ENCODE measurements at places on chromosomes 12 and 14.

GRCh38 chr12:69204191-69204590, 35.2 kb upstream of the CPSF6 start:
- DNase-seq = no peak

DNA sequence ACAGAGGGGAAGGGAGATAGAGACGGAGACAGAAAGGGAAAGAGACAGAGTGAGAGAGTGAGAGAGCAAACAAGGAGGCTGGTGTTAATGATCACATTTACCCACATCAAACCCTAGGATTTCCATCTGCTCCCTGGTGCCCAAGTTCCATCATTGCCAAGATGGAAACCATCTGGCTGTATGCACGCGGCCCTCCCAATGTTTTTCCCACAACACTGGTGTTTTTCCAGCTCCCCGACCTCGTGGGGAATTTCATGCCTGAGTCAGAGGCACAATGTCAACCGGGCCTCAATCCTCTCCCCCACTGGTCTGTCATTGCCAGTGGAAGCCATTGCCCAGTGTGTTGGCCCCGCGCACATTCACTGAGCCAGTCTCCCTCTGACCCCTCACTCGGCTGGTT, 19.9 kb upstream of the BDKRB2 start:
- DNase-seq = no peak

DNA sequence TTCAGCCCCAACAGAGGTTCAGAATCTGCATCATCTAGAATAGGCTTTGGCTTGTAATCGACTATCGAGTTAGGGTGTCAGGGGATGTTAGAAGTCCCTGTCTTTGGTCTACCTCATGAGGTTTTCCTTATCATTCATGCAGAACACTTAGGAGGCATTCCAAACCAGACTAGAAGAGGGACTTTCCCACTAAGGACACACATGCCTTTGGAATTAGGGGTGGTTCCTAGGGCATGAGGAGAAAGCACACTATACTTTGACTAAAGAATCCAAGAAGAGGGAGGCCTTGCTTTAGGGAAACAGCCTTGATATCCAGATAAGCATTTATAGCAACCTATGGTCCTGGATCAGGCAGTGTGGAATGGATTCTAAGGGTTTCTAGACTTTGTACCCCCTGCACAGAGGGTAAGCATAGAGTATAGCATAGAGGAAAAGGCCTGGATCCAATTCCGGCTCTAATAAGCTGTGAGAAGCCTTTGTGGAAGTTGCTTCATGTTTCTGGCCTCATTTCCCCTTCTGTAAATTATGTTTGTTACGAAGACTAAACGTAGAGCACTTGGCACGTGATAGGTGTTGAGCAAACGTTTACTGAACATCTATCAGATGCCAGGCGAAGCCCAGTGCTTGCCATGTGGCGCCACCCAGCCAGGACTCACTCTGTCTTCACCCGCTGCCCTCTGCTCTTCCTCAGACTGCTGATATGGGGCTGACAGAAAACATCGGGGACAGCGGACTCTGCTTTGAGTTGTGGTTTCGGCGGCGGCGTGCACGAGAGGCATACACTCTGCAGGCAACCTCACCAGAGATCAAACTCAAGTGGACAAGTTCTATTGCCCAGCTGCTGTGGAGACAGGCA, 13.2 kb downstream of the ZNF219 start:
- DNase-seq = peak; percentile 30

GRCh38 chr14:77148510-77149231, 7.1 kb upstream of the ZDHHC22 start:
- DNase-seq = no peak

GRCh38 chr12:54017878-54018467, 9.2 kb downstream of the HOXC8 start:
- DNase-seq = peak; percentile 39

GRCh38 chr14:88140874-88141273, 135.9 kb downstream of the GPR65 start:
- DNase-seq = no peak

GRCh38 chr12:88327276-88327675, 185.2 kb downstream of the TMTC3 start:
- DNase-seq = no peak

- DNase-seq = no peak
These were observed 1096.5 kb upstream of the TMEM132C start for GRCh38 chr12:127170226-127171180.

DNA sequence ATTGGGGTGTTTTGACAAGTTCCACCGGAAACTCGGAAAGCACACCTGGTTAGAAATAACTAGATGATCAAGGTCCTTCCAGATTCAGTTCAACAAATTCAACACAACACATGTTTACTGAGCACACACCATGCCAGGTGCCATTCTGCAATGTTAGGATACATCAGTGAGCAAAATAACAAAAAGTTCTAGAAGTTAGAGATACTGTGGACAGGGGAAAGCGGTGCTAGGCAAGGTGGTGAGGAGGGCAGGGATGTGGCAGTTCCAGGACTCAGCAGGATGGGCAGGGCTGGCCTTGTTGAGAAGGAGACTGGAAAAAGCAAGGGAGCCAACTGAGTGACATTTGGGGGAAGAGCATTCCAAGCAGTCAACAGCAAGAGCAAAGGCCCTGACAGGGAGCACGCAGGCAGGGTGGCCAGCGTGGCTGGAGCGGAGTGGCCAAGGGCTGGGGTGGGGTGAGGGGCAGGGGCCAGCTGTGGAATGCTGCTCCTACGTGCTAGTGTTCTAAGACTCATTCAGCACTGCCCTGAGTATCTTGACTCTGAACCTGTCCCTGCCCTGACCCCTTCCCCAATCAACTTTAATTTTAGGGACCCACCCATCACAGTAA, 19.4 kb upstream of the FAIM2 start:
- no peak for DNase-seq

GRCh38 chr14:50335389-50335788, 23.3 kb downstream of the DMAC2L start:
- DNase-seq = peak; percentile 92

DNA sequence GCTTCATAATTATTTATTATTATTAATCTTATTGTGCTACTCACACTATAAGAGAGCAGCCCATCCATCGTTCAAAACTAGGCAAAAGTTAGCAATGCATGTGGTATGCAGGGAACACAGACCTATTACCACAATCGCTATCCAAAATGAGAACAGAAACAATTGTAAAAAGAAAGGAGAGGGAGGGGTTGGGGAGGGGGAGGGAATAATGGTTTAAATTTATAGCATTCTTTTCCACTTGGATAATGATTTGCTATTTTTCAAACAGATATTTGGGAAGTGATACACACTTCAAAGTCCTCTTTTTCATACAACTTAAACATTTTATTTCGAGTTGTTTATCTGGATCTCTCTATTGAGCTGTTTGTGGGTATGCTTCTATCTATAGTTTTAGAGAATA, 248.6 kb upstream of the SOX5 start:
- no peak for DNase-seq

DNA sequence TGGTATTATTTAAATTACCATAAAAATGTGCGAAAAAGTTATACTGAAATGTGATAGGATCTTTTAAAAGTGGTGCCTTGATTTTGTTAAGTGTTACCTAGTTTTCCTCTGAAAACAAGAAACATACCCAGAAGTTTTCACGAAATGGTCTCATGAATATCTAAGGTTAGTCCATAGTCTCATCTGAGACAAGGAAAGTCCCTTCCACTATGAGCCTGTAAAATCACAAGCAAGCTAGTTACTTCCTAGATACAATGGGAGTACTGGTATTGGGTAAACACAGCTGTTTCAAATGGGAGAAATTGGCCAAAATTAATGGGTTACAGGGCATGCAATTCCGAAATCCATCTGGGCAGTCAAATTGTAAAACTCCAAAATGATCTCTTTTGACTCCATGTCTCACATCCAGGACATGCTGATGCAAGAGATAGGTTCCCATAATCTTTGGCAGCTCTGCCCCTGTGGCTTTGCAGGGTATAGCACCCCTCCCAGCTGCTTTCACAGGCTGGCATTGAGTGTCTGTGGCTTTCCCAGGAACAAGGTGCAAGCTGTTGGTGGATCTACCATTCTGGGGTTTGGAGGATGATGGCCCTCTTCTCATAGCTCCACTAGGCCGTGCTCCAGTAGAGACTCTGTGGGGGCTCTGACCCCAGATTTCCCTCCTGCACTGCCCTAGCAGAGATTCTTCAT, 271.4 kb downstream of the NAV3 start:
- no peak for DNase-seq

DNA sequence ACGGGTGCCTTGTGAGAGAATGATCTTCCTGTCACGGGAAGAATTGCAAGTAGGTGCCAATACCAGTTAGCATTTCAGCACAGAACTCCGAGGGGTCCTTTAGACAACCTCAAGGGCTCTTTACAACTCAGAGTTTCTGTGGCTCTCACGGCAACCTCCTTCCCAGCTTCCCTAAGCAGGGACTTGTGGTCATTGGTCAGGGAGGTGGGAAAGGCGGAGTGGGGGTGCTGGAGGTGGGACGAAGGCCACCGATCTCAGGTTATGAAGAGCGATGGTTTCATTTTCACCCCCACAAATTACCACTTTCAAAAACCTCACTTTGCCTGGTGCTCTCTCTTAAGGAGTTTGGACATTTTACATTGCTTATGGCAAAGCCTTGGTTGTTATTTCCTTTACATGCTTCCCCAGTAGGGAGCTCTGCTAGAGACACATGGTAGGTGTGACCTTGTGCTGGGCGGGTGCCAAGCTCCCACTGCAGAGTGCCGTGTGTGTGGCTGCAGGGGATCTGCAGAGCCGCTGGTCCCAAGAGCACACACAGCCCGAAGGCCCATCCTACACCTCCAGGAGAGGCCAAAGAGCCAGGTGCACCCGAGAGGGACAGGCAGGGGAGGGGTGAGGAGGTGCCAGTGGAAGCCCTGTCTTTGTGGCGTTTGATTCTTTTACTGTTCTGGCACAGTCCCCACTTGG, 21.4 kb downstream of the BCL2L14 start:
- DNase-seq = peak; percentile 46

DNA sequence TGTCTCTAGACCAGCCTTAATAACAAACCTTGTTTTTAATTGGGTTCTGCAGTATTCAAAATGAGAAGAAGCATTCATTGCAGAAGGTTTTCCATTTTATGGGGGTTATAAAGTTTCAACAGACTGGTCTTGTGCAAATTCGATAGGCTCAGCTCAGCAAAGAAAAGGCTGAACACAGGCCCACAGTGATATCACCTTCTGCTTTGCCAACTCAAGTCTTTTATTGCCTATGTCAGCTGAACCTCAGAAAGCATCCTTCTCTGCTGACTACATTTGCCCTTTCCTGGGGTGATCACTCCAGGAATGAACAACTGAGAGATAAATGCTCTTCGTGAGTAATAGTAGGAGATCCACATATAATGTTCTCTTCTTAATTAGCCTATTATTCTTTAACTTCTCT, 134.5 kb upstream of the CCDC175 start:
- no peak for DNase-seq

DNA sequence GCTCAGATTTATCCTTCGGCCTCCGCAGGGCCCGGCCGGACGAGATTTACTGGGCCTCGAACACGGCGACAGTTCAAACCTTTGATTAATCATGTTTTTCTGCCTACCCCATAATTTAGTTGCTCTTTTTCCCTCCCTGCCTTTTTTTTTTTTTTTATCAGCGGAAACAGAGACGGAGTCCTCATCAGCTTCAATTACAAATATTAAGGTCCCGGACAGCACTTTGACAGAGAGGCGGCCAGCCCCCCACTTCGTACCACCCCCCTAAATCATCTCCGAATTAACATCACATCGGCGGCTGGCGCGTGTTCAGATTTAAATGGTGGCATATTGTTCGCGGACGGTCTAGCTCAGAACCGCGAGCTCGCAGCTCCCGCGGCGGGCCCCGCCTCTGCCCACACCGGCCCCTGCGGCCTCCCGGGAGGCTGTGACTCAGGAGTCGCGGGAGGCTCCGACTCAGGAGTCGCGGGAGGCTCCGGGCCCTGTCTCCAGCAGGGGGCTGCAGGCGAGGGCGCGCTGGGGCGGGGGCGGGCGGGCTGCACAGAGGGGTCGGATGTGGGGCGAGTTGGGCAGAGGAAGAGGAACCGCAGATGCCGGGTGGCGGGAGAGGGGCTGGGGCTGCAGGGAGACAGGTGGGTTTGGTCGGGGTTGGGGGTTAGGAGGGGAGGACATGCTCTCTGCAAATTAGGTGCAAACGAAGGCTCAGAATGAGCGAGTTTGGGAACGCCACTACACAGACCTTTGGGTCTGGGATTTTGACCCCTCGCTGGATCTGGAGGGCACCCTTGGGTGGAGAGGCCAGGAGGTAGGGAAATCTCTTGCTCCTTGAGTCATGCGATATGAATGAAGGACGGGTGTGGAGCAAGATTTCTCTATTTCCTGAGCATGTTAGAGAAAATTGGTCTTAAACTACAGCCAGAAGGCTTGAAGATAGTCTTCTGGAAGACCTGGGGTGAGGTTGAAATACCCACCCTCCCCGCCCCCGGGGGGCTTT, 19.6 kb upstream of the ATP5MC2 start:
- peak; percentile 9 for DNase-seq

- DNase-seq = no peak
These were observed 47.1 kb downstream of the CCDC60 start for GRCh38 chr12:119381471-119382235.

DNA sequence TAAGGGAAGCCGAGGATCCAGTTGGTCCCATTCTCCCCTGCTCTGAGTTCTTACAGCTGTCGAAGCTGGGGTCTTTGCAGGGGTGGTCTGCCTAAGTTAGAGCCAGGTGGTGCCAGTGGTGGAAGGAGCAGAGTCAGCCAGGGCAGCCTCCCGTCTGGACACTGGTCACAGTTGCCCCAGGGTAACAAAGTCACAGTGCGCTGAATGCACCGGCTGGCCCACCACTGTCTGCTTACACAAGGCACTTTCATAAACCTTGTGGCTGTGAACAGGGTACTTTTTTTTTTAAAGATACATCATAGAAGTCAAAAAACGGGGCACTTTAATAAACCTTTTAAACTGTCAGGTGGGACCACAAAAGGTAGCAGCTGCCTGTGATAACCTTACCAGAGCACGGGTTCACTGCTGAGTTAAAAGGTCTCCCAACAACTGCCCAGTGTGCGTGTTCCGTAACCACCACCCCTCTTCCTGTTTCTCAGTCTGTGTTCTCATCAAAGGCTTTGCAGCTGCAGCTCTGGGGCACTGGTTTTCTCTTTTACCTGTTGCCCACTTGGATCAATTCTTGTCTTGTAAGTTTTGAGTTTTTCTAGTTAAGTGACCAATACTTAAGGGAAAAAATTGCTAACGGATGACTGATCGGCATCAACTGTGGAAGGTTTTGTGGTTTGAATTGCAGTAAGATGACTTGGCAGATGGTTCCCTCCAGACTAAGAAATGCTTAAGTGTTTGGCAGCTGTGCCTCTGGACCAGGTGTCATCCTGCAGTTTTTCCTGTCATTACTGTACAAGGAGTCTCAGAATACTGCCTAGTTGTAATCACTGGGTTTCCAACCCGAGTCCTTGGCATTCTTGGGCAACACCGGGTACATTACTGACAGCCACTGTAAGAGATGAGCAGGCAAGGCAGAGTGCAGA, 55.9 kb downstream of the DYNC1H1 start:
- no peak for DNase-seq
